ENCODE measurements at places on chromosomes 7 and 10. TPM values are rescaled to one million over a fixed set of nuclear protein-coding genes. Genes with fewer than 3 reads are reported as not detected.

The CNTNAP2 gene
- total RNA-seq = not detected

The BAMBI gene
- total RNA-seq = 4.3 TPM

The SCART1 gene
- 1.1 TPM for total RNA-seq

The NPTX2 gene
- total RNA-seq = 0.53 TPM

The OR2F2 gene
- total RNA-seq = not detected

The COL26A1 gene
- total RNA-seq = not detected

The ETV1 gene
- total RNA-seq = 18.7 TPM

The HMX2 gene
- total RNA-seq = not detected

The SPDYE2B gene
- not detected for total RNA-seq

The GDF10 gene
- not detected for total RNA-seq

The HOXA13 gene
- total RNA-seq = 0.22 TPM

The SEMA3D gene
- total RNA-seq = 10.3 TPM

The NUDT13 gene
- 2.3 TPM for total RNA-seq

The SCRN1 gene
- 125 TPM for total RNA-seq

The FEZF1 gene
- not detected for total RNA-seq

The ORC5 gene
- 18.6 TPM for total RNA-seq

The GRM3 gene
- not detected for total RNA-seq

The PLXDC2 gene
- 0.53 TPM for total RNA-seq

The UBTD1 gene
- total RNA-seq = 42.6 TPM

The MRLN gene
- total RNA-seq = not detected

The PPP1R3C gene
- total RNA-seq = 0.74 TPM

The CHPF2 gene
- 73.0 TPM for total RNA-seq

The CELF2 gene
- total RNA-seq = 42.6 TPM

The CPXM2 gene
- 0.42 TPM for total RNA-seq

The STK17A gene
- 53.9 TPM for total RNA-seq
